CD4-positive, CD25-positive, alpha-beta regulatory T cell (primary cell): ENCODE measurements at places on chromosomes 16 and 17. TPM values are rescaled to one million over a fixed set of nuclear protein-coding genes. Genes with fewer than 3 reads are reported as not detected.

Gene TRIM65
- polyA plus RNA-seq, result 24.3 TPM

Gene TRIM16
- 33.9 TPM for polyA plus RNA-seq

Gene NTN3
- not detected for polyA plus RNA-seq

Gene CRISPLD2
- polyA plus RNA-seq, result not detected

Gene KCNJ2
- not detected for polyA plus RNA-seq

Gene FBXW10
- not detected for polyA plus RNA-seq

- H3K4me3 ChIP-seq, result no peak overlapping the region
- no peak overlapping the region for H3K27ac ChIP-seq
- H3K27me3 ChIP-seq, result no peaks in the 10 kb centered on the region
These were observed 53.4 kb downstream of the ACTG1 start for GRCh38 chr17:81459224-81459623.

DNA sequence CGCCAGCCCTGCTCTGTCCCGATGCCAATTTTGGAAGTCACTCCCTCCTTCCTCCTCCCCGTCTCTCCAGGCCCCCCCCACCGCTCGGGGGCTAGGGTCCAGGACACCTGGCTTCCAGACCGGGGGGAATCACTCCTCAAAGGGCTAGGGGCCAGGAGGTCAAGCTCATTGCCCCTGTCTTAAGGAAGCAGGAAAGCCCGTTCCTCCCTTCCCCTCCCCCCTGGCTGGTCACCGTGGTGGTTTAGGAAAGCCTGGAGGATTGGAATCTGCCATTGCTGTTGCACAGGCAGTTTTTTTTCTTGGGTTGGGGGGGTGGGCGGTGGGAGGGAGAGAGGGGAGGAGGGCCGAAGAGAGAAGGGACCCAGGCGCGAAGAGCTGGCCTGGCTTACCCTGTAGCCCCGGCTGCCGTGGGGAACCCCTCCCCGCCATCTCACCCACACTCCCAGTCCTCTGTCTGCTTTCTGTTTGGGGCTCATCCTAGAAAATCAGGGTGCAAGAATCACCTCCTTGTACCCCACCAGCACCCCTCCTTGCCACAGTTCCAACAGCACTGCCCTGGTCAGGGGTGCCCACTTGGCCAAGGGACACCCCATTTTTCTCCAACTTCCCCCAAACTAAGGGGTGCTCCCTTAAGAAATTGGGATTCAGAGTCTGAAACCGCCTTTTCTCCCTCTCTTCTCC, 2.9 kb upstream of the BCL6B start:
- H3K27ac ChIP-seq, result no peak overlapping the region
- H3K4me3 ChIP-seq, result no peak overlapping the region
- DNase-seq, result no peak
- H3K36me3 ChIP-seq, result peaks cover 3% of the 10 kb centered on the region
- no peaks in the 10 kb centered on the region for H3K27me3 ChIP-seq

- no peak overlapping the region for H3K4me3 ChIP-seq
- no peak overlapping the region for H3K27ac ChIP-seq
- H3K4me1 ChIP-seq, result peaks cover 5% of the 10 kb centered on the region
- no peaks in the 10 kb centered on the region for H3K36me3 ChIP-seq
These were observed 9.2 kb downstream of the PIMREG start for GRCh38 chr17:6453279-6454024.

DNA sequence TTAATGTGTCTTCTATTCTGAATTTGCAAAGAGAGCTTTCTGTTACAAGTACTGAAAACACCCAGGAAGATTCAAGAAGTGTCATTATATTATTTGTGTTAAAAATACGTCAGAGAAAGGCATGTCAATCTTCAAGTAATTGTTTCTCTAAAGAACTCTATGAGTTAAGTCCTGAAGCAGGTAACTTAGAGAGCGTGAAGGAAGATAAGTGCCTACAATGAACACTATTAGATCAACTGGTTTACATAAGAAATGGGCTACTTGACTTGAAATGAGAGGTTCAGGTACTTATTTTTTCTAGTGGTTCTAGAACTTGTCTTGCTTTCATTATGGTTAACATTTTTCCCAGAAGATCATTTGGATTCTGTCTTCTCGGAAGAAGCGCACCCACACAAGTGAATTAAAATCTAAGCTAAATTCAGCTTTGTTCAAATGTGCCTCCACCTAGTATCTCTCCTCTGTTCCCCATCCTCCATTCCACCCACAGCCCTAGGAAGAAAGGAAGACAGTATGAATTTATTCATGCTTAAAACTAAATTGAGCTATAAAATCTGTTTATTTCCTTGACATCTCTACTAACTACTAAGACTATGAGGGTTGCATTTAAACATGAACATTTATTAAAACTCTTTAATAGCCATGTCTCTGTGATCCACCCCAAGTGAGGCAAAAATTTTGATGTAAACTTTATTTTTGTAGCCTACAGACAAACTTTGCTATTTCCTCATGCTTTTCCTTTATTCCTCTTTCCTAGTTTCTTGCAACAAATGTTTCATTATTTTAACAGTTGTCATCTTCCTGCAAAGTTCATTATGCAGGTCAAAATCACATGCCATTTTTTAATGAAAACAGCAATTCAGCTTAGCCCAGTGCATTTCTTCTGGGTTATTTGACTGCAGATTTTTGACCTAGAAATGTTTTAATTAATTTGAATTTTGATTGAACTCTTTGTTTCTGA, 206.8 kb downstream of the KCNJ2 start:
- H3K36me3 ChIP-seq, result no peaks in the 10 kb centered on the region
- no peak overlapping the region for H3K4me3 ChIP-seq
- H3K27me3 ChIP-seq, result no peaks in the 10 kb centered on the region
- H3K4me1 ChIP-seq, result no peaks in the 10 kb centered on the region

- no peak overlapping the region for H3K27ac ChIP-seq
- no peaks in the 10 kb centered on the region for H3K27me3 ChIP-seq
- no peaks in the 10 kb centered on the region for H3K4me1 ChIP-seq
- no peak for DNase-seq
These were observed 307.2 kb downstream of the ABCC12 start for GRCh38 chr16:47848421-47849109.

GRCh38 chr17:50148226-50149090, 2.0 kb downstream of the PPP1R9B start:
- peak overlapping the region; percentile 70 for H3K27ac ChIP-seq
- peaks cover 64% of the 10 kb centered on the region for H3K4me1 ChIP-seq
- peak; percentile 26 for DNase-seq
- H3K4me3 ChIP-seq, result peak overlapping the region; percentile 69
- H3K36me3 ChIP-seq, result peaks cover 16% of the 10 kb centered on the region

DNA sequence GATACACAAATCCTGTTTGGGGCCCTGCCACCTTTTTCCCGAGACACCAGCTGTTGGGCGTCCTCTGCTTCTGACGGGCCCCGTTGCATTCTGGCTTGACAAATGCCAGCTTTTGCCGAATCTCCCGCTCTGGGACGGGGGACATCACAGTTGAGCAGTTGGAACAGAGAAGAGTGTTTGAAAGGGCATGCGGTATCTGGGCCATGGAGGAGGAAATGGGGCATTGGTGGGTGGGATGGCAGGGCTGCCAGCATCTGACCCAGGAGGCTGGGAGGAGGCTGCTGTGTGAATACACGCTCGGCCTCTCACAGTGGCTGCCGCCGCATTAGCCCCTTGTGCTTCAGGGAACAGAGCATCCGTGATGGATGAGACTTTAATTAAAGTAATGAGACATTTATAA, 184.3 kb upstream of the TNRC6C start:
- no peak overlapping the region for H3K4me3 ChIP-seq
- peaks cover 9% of the 10 kb centered on the region for H3K4me1 ChIP-seq
- no peaks in the 10 kb centered on the region for H3K27me3 ChIP-seq
- H3K36me3 ChIP-seq, result no peaks in the 10 kb centered on the region
- DNase-seq, result no peak
- no peak overlapping the region for H3K27ac ChIP-seq

DNA sequence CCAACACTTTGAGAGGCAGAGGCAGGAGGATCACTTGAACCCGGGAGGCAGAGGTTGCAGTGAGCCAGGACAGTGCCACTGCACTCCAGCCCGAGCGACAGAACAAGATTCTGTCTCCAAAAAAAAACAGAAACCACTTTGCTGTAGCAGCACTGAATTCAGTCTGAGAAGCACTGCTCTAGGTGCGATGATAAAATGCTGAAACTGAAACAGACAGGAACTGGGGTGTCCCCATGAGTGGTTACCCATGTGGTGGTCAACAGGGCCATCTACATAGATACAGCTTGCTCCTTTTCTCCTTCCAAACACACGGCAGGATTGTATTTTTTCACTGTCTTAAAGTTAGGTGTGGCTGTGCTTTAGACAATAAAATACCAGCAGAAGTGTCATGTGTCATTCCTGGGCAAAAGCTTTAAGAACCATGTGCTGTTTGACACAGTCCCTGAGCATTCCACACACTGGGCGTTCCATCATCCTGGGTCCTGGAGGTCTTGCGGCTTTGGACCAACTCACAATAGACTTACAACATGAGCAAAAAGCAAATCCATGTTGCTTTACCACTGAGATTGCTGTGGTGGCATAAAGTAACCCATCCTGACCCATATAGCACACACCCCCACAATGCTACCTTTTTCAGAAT, 11.5 kb downstream of the GAS7 start:
- DNase-seq, result no peak
- H3K4me3 ChIP-seq, result no peak overlapping the region
- H3K27ac ChIP-seq, result no peak overlapping the region
- no peaks in the 10 kb centered on the region for H3K4me1 ChIP-seq
- H3K36me3 ChIP-seq, result no peaks in the 10 kb centered on the region
- H3K27me3 ChIP-seq, result no peaks in the 10 kb centered on the region

DNA sequence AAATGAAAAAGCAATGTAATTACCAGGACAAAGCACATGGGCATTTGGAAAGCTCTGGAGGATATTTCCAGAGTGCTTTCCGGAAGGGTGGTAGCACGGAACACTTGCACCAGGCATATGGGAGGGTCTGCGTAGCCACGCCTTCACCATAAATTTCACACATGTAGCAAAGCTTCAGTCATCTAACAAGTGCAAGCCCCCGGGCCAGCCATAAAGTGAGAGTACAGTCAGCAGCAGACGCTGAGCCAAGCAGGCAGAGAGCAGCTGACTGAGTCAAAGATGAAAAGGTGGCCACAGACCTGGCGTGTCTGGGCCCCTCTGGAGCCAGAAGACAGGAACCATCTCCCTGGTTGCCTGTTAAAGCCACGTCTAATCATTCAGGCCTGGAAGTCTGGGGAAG, 130.6 kb downstream of the SEC14L1 start:
- no peak for DNase-seq
- no peak overlapping the region for H3K27ac ChIP-seq
- H3K4me3 ChIP-seq, result no peak overlapping the region

DNA sequence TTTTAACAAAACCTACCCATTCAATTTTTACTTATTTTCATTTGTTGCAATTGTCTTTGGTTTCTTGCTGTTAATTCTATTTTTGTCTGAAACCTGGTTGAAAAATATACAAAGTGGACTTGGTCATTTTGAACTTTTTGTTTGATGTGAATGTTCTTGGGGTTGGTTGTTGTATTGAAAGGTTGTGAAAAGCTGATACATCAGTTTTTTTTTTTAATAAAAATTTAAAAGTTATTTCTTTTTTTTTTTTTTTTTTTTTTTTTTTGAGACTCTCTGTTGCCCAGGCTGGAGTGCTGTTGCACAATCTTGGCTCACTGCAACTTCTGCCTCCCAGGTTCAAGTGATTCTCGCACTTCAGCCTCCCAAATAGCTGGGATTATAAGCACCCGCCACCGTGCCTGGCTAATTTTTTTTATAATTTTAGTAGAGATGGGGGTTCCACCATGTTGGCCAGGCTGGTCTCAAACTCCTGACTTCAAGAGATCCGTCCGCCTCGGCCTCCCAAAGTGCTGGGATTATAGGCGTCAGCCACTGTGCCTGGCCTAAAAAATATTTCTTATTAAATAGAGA, 28.9 kb downstream of the WIPF2 start:
- no peak overlapping the region for H3K27ac ChIP-seq
- DNase-seq, result no peak
- no peaks in the 10 kb centered on the region for H3K27me3 ChIP-seq
- H3K4me1 ChIP-seq, result no peaks in the 10 kb centered on the region
- peaks cover 5% of the 10 kb centered on the region for H3K36me3 ChIP-seq
- no peak overlapping the region for H3K4me3 ChIP-seq

DNA sequence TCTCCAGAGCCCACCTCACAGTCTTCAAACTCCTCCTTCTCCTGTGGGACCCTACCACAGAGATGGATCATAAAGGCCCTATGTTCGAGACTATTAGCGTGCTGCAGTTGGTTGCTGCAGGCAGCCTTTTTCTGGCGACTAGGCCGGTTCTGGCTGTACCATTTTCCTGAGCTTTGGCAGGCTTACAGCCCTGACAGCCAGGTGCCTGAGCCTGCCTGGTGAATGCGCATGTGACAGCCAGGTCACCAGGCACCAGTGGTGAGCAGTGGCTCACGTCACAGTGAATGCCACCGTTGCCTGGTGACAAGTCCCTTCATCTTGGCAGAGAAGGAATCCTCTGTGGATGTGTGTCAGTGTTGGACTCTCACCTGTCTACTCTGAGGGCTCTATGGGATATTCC, 978.8 kb downstream of the KCNJ18 start:
- H3K4me3 ChIP-seq, result no peak overlapping the region
- no peak for DNase-seq
- no peaks in the 10 kb centered on the region for H3K36me3 ChIP-seq

- DNase-seq, result no peak
- peaks cover 3% of the 10 kb centered on the region for H3K4me1 ChIP-seq
- no peaks in the 10 kb centered on the region for H3K36me3 ChIP-seq
- no peaks in the 10 kb centered on the region for H3K27me3 ChIP-seq
- no peak overlapping the region for H3K4me3 ChIP-seq
- no peak overlapping the region for H3K27ac ChIP-seq
These were observed 95.8 kb downstream of the IRF8 start for GRCh38 chr16:85994492-85995490.

DNA sequence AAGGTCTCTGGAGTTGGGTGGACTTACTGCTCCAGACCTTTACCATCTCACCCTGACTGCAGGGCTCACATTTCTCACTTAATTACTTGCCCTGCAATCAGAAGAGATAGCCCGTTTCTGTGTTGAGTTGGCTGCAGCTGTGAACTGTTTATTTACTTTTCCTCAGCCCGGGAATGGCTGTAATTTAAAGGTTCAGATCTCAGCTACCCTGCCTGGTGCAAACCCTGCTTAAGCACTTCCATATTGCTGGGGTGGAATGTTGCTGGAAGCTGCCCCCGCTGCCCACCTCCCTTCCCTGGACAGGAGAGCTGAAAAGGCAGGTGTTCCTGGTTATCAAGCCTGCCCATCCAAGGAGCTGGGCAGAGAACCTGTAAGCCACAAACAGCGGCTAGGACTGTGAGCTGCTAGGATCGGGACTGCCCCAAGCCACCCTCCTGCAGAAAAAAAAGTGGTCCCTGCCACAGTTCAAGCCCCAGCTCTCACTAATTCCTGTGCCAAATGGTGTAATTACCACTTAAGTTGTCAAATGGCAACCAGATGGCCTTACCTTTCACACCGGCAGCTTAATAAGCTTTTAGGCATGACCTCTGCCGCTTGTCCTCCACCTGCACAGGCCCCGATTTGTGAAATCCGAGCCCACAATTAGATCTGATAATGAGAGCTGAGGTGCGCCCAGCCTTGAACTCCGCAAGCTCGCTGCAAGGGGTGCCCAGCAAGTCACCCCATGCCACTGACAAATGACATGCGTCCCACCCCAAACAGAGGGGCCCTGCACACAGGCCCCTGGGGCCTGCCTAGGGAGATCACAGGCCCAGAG, 269.8 kb downstream of the C16orf95 start:
- no peak overlapping the region for H3K4me3 ChIP-seq
- H3K36me3 ChIP-seq, result no peaks in the 10 kb centered on the region
- DNase-seq, result no peak
- no peak overlapping the region for H3K27ac ChIP-seq

- no peak for DNase-seq
- no peaks in the 10 kb centered on the region for H3K27me3 ChIP-seq
- no peak overlapping the region for H3K4me3 ChIP-seq
- no peaks in the 10 kb centered on the region for H3K4me1 ChIP-seq
- H3K27ac ChIP-seq, result no peak overlapping the region
- peaks cover 39% of the 10 kb centered on the region for H3K36me3 ChIP-seq
These were observed 60.7 kb downstream of the CLEC16A start for GRCh38 chr16:11004973-11005610.
